Hepatocyte (in vitro differentiated cells): ENCODE measurements at places on chromosomes 1 and 21. TPM values are rescaled to one million over a fixed set of nuclear protein-coding genes. Genes with fewer than 3 reads are reported as not detected.

Gene AIM2
- 0.30 TPM in 1 of 2 replicates, not detected in the other for total RNA-seq

Gene WNT3A
- total RNA-seq = 0.03 and 0.20 TPM in 2 replicates

Gene UMODL1
- 0.16 and 0.47 TPM in 2 replicates for total RNA-seq

GRCh38 chr1:54272134-54272533 is 72.2 kb downstream of the MRPL37 start:
- H3K27me3 ChIP-seq = no peaks in the 10 kb centered on the region
- H3K4me1 ChIP-seq = peaks cover 45% of the 10 kb centered on the region
- no peak for DNase-seq
- no peak overlapping the region for H3K4me3 ChIP-seq

GRCh38 chr1:210057593-210057992 is 119.6 kb downstream of the SYT14 start:
- no peak overlapping the region for H3K4me3 ChIP-seq
- no peaks in the 10 kb centered on the region for H3K27me3 ChIP-seq
- H3K4me1 ChIP-seq = no peaks in the 10 kb centered on the region
- no peak overlapping the region for H3K27ac ChIP-seq
- H3K36me3 ChIP-seq = no peaks in the 10 kb centered on the region

DNA sequence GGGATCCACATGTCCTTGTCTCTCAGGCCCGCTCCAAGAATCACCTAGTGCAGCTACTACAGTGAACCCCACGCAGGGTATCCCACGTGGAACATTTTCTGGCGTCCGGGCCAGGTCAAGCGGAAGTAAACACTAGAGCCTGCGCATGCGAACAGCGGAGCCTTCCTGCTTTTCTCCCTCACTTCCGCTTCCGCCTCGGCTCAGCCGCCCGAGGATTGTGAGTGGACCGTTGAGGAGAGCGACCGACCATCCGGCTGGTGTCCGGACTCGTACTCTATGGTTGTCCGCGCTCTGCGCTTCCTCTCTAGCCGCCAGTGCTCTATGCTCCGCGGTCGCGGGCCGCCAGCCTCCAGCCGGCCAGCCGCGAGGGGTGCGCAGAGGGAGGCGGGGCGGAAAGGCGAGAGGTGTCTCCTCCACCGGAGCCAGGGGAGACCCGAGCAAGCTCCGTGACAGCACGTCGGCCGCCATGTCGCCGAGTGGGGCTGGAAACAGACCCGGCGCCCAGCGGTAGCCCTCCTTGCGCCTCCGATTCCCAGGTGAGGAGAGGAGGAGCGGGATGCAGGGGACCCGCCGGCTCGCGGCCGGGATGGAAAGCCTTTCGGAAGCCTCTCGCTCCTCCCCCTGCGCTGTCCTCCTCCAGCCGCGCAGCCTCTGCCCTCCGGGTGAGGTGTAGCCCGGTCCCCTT is at the start of the genes CNST and TFB2M:
Gene CNST (plus strand): TSS at position 329 of the 685 bp plus-strand sequence. CDS start 25,107 bp downstream, outside the sequence.
Gene TFB2M (minus strand): TSS at position 134 of the 685 bp plus-strand sequence. CDS start 123 bp downstream, at position 11.
- peak; percentile 99 for DNase-seq
- no peaks in the 10 kb centered on the region for H3K27me3 ChIP-seq
- H3K4me1 ChIP-seq = peaks cover 14% of the 10 kb centered on the region
- no peaks in the 10 kb centered on the region for H3K36me3 ChIP-seq
- peak within 1 kb of the TSS; percentile 86 for H3K27ac ChIP-seq
- peak within 1 kb of the TSS; percentile 71 for H3K4me3 ChIP-seq

- peak; percentile 30 for DNase-seq
- no peak overlapping the region for H3K4me3 ChIP-seq
- H3K36me3 ChIP-seq = no peaks in the 10 kb centered on the region
- H3K27ac ChIP-seq = peak overlapping the region; percentile 68
- H3K27me3 ChIP-seq = no peaks in the 10 kb centered on the region
Observed at GRCh38 chr1:22487781-22488180, 36.1 kb downstream of the ZBTB40 start.
